HS-27A (cell line): ENCODE measurements at places on chromosomes 16 and 17.

DNA sequence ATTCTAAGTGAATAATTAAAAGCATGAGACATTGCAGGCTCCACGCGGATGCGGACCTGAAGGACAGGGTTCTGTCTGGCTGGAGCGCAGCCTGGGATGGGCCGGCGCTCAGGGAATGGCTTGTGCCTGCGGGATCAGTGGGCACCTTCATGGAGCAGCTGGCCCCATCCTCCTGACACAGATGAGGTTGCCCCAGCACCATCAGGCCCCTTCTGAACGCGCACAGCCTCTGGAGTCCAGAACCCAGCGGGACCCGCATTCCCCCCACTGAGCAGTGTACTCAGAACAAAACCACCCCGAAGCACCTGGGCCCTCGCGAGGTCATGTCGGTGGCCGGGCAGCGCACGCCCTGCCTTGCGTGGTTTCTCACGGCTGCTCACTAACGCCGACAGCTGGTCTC lies 70.5 kb upstream of the CHMP6 start:
- no peak for DNase-seq

- no peak for DNase-seq
Measured at GRCh38 chr16:70770626-70771552, 30.1 kb downstream of the VAC14 start.

DNA sequence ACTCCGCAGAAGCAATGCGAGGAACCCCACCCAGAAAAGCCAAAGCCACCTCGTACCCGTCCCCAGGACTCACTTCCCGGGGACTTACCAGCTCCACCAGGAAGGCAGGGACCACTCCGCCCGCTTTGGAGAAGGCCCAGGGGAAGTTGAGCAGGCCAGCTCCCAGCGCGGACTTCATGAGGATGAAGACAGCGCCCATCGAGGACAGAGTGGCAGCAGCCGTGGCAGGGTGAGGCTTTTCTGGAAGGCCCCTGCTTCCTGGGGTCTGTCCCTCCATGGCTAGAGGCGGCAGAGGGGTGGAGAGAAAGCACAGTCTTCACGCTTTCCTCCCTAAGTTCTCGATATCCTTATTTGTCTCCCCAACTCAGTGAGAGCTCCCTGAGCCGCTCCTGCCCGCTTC lies 714 bp downstream of the SLC38A8 start:
- DNase-seq = no peak

DNA sequence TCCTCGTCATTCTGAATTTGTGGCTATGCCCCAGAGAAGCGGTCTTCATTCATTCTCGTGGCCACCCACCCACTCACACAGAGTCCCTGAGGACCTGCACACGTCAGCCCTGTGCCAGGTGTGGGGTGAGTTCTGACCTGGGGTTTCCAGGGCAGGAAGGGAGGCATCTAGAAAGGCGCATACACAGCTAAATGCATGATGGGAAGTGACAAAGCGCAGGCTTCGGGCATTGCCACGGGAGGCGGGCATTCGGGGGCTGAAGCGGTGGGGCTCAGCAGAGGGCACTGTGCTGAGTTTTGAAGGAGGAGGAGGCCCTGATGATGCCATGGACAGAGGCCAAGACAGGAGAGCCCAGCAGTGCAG lies 10.9 kb downstream of the UBALD2 start:
- no peak for DNase-seq

- DNase-seq = no peak
Measured at GRCh38 chr17:19372011-19372370, 6.3 kb upstream of the MAPK7 start.
